ENCODE measurements at places on chromosomes 6 and 20.

DNA sequence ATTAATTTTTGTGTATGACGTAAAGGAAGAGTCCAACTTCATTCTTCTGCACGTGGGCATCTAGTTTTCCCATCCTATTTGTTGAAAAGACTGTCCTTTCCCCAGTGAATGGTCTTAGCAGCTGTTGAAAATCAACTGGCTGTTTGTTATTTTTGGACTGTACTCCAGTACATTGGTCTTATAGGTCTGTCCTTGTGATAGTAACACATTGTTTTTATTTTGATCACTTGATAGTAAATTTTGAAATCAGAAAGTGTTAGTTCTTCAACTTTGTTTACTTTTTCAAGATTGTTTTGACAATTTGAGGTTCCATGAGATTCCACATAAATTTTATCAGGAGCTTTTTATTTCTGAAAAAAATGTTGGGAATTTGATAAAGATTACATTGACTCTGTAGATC lies 280.2 kb upstream of the FOXQ1 start:
- no peak for DNase-seq

- DNase-seq, result no peak
Observed at GRCh38 chr6:112215488-112216284, 38.7 kb downstream of the LAMA4 start.

GRCh38 chr6:31162463-31163165 lies 4.2 kb downstream of the TCF19 start:
- DNase-seq, result no peak

DNA sequence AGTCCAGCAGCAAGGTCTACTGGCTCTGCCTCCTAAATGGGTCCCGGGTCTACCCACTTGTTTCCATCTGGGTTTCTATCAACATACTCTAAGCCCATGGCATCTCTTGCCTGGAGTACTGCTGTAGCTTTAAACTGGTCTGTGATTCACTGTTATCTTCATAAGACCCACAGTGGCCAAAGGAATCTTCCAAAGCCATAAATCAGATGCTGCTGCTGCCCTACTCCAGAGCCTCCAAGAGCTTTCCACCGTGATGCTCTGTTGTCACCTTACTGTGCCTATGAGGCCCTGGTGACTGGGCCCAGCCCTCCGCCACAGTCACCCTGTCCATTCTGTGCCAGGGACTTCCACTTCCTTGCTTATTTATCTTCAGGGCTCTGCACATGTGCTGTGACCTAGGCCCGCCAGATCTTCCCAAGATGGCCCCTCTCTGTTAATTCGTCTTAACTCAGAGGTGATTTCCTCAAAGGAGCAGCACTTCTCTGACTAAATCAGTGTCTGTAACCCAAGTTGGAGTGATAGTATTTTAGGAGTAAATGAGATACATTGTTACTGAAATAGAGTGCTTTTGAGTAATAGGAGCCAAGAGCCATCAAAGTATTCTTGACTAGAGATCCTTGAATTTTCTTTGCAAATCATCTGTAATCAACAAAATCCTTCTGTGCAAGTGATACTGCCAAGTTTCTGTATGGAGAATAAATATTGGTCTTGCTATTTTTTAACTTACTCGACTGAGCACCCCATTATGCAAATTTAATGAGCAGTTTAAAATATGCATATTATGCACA lies 102.5 kb downstream of the PPP1R14C start:
- no peak for DNase-seq

DNA sequence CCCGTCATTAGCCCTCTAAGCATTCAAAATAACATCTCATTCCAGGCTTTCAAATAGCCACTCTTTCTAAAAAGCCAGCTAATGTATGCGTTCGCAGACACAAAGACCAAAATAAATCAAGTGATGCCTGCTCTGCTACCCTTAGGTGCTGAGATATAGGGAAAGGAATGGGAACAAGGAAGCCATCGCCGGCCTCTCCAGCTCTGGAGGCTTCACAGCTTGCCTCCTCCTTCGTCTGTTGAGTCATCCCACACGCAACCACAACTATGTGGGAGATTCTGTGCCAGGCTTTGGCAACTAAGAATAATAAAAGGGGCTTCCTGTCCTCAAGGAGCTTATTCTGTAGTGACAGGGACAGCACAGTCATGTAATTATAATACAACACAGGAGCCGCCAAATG lies 27.3 kb upstream of the SLC22A23 start:
- DNase-seq, result no peak

- no peak for DNase-seq
Observed at GRCh38 chr20:39879296-39879695, 809.7 kb downstream of the MAFB start.
